Stimulated activated naive CD4-positive, alpha-beta T cell (primary cell): ENCODE measurements at places on chromosomes 3 and 15.

DNA sequence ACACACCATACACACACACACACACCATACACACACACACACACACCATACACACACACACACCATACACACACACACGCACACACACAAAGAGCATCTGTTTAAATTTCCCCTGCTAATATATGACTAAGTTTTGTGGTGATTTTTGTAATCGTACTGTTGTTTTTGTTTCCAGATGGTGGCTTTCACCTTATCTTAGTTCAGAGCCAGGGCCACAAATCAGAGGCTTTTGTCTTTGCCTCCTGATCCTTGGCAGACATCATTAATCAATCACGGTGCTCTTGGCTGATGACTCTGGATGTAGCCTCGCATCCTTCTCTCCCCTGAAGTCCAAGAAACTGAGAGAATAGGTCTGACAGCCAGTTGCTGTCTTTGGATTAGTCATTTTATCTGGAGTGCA, 52.1 kb downstream of the EDEM1 start:
- DNase-seq: no peak

DNA sequence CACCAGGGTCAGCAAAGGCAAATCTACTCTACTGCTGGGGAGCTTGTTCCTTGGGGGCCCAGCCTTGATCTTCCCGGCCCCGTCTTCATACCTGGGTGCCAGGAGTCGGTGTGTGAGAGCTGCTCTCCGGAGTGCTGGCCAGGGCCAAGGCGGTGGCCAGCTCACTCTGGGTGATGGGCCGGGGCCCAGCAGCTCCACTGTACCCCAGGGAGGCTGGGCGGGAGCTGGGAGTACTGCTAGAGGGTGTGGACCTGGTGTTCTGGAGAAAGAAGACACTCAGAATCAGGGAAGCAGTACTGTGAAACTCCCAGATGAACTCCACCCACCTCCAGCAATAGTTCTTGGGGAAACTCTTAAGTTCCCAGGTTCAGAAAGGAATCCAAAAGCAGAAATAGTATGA, 11.9 kb downstream of the UBL7 start:
- no peak for DNase-seq

GRCh38 chr3:95312650-95313049, 1249.8 kb downstream of the NSUN3 start:
- DNase-seq: no peak

- no peak for DNase-seq
Measured at GRCh38 chr3:187064210-187065115, 74.8 kb downstream of the RPL39L start.

DNA sequence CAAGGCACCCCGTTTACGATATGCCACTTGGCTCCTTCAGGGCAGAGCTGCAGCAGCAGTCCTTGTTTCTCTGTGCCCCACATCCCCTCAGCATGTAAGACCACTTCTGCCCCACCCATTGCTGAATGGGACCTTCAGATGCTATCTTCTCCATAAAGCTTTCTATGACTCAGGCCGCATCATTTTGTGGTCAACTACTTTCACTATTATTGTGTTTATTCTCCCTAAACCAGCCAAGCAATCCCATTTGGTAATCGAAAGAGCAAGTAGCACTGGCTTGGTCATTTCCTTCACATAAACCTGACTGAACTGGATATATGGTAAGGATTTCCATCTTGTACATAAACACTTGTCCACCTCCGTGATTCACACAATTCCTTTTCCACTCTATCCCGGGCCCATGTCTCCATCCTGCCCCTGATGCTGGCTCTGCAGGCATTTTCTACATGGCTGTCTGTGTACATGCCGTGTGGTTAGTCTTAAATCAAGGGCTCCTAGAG, 25.7 kb downstream of the LIPC start:
- DNase-seq: no peak

GRCh38 chr3:122919291-122919610, 108.3 kb downstream of the SEMA5B start:
- no peak for DNase-seq

DNA sequence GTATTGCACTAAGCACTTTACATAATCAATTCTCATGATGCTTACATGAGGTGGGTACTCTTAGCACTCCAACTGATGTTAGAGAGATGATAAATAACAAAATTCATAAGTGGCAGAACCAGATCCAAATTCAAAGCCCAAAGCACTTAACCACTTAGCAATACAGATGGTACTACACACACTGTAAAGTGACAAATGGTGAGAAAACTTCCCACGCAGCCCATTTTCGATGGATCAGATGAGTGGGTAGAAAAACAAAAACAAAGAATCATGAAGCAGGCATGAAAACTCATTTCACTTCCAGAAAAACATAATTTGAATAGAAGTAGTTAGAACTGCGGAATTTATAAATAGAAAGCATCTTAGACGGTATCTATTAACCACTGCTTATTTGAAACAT, 66.2 kb downstream of the FRMD4B start:
- no peak for DNase-seq

DNA sequence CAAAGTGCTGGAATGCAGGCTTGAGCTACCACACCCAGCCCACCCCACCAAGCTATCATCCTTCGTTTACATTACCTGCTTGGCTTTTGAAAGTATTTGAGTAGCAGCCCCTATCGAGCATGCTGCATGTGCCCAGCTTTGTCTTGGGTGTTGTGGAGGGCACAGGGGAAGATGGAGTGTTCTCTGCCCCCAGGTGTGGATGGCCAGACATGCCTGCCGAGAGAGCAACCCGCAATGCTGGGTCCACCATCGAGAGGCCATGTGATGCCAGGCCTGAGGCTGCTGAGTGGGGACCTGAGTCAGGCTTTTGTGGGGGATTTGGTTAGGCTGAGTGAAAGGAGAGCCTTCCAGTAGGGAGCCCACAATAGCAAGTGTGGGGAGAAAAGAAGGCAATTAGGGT, 25.9 kb downstream of the FOXL2NB start:
- DNase-seq: no peak

GRCh38 chr15:48619446-48619845, 26.1 kb downstream of the FBN1 start:
- no peak for DNase-seq

- DNase-seq: no peak
Measured at GRCh38 chr3:189724356-189724755, 93.2 kb downstream of the TP63 start.

DNA sequence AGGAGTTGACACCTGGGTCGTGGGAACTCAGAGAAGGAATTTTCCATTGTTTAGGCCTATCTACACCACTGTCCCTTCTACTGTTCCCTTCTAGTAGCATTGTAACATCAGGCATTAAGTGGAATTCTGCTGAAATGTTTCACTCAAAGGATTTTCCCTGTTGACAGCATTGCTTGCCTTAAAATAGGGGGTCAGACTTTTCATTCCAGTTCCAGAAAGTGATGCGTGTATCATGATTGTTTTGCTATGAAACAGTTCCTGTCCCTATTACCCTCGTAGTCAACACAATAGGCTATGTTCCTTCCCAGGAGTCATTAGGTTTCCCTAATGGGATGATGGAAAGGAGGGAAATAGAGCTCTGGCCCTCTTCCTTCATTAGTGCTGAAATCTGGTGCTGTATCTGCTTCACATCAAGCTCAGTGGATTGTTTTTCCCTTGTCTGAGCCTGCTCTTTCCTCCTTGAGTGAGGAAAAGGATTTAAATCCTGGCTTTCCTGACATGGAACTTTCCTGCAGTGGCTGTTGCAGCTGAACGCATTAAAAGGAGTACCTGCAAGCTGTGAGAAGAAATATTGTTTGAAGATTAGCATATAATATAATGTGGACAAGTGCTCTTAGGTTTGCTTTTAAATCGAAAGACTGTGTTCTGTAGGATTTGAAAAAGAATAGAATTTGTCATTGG, 195.9 kb downstream of the KLHL25 start:
- no peak for DNase-seq

DNA sequence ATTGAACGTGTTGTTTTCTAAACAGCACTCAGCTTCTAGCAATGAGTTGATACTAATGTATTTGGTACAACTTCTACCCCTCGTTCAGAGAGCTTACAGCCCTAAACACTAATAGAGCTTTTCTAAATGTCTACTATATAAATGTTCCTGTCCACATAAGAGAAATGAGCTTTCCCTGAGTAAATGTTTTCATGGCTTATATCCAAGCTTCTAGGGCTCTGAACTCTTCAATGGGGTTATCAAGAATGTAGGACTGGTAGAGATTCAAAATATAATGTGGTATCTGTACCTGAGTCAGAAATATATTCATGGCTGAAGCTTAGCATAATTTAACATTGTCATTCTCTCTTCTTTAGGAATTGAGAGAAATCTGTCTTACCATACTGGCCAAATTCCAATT, 73.4 kb downstream of the SERPINI1 start:
- no peak for DNase-seq

- no peak for DNase-seq
Measured at GRCh38 chr3:160163229-160163878, 61.9 kb upstream of the C3orf80 start.

DNA sequence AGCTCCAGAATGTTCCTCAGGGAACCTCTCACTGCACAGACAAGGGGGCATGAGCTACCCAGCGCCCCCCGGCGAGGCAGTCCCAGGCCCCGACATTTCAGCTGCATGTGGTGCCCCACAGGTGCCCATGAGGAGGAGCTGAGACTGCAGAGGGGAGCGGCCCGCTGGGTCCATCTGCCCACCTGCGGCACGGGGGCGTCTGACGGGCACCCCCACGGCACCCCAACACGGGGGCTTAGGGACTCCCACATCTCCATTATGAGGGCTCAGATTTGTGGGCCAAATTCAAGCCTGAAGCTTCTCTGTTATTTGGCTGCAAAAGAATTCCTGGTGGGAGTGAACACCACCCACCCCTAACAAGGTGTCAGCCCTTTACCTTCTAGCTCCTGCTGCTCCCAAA, 258.4 kb downstream of the UACA start:
- no peak for DNase-seq

GRCh38 chr15:59611276-59612260, at the start of gene GCNT3:
GCNT3 (plus strand) TSS chr15:59611783; CDS start chr15:59618239, 6,456 bp downstream.
- DNase-seq: no peak

DNA sequence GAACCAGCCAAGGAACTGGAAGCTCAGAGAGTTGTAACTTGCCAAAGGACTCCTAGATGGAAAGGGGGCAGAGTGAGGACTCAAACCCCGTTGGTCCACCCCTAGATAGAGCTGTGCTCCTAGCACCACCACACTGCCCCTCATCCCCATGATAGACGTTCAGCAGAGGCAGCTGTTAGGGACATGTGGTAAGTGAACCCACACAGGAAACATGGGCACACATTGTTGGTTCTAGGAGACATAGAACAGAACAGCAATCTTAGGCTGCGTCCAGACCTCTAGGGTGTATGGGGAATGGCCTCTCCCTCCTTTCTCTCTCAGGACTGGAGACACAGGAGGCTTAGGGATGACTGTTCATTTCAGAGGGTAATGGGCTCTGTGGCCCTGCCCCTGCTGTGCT, 102.7 kb downstream of the ANP32A start:
- no peak for DNase-seq

GRCh38 chr15:69190091-69190490, 29.7 kb downstream of the GLCE start:
- no peak for DNase-seq

- DNase-seq: no peak
Measured at GRCh38 chr3:23938688-23939087, 6.4 kb upstream of the NR1D2 start.

GRCh38 chr3:39260957-39261356, 18.9 kb downstream of the CX3CR1 start:
- DNase-seq: peak; percentile 42

DNA sequence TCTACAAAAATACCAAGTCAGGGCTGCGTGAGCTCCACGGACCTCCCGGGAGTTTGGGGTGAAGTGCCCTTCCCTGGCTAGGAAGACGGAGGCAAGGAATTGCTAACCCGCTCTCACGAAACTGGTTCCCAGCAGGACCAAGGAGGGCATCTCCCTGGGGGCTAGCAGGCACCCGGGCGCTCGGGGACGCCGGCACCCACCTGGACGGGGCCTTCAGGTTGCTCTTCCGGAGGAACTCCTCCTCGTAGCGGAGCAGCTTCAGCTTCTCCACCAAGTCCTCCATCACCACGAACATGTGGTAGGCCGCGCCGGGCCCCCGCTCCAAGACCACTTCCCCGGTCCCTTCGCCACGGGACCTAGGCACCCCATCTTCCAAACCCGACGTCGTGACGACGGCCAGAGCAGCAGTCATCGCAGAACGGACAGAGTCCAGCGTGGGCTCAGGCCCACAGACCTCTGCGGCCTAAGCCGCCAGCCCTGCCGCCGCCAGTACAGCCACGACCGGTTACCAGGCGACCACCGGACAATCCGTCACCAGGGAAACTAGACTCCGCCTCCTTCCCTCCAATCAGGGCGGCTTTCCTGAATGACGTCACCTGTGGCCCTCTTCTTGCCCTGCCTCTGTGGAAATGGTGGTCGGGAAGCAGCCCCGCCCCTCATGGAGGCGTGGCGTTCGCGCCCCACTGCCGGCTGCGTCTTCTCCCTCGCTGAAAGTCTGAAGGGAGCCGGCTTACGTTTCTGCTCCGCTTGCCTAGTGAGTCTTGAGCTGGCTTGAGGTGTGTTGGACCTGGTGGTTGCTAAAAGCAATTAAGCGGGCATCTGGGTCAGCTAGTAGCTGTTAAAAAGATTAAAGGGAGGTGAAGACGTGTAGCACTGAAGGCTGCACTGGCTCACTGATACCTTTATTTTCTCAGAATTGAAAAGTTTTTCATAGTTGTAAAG, at the start of gene IFT57:
Gene IFT57, minus strand, starts transcription at position 514 of the 942 bp plus-strand sequence. Its CDS starts 102 bp downstream, at position 412.
- DNase-seq: peak; percentile 93

DNA sequence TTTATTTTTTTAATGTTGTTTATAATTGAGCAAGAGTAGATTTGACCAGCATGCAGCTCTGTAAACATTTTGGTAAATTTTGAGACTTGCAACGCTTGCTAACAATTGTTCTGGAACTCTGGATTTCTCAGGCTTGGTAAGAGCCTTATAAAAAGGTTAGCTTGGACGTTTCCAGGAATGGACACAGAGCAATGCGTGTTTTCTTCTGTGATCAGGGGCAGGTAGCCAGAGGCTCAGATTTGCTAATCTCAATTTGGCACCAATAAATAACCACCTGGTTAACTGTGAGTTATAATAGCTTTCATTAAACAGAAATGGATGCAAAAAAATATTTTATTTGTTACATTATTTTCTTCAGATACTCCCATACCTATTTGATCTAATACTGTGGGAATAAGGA, 39.8 kb downstream of the CADM2 start:
- DNase-seq: no peak

DNA sequence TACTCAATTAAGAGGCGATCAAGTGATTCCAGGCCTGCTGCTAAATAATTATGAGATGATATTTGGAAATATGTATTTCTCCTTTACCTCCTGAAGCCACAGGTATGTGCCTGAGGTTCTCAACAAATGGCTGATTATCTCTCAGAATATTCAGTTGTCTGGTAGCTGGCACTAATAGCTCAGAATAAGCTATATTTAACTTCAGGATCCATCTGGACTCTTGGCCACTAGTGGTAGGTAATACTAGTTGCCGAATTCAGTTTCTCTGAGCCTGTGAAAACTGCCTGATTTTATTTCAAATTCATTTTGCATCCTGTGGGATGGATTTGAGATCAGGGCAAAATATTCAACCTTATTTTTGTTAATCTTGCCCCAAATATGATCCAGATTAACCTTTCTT, 499.0 kb downstream of the DIPK2A start:
- no peak for DNase-seq

GRCh38 chr15:90596943-90597342, 67.2 kb downstream of the CRTC3 start:
- no peak for DNase-seq

GRCh38 chr3:151558661-151559060, 97.8 kb upstream of the IGSF10 start:
- no peak for DNase-seq

GRCh38 chr3:185421577-185422232, 58.8 kb downstream of the MAP3K13 start:
- DNase-seq: no peak

- no peak for DNase-seq
Measured at GRCh38 chr3:55795296-55795695, 308.2 kb upstream of the WNT5A start.
